ENCODE measurements at places on chromosomes 7 and 10.

DNA sequence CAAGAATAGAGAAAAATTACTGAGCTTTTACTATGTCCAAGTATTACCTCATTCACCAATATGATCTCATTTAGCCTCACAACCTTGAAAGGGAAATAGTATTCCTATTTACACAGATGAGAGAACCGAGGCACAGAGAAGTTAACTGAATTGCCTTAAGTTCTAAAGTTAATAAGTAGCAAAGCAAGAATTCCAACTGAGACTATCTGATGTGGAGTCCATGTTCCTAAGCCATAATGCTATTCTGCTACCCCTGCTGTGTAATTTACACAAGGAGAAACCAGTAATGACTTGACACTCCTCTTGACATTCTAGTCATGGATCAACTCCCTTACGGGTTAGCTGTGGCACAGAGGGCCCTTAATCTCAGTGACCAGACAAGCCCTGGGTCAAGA, 60.7 kb downstream of the ABCB4 start:
- DNase-seq = no peak

- no peak for DNase-seq
Measured at GRCh38 chr10:80493522-80494051, 39.5 kb downstream of the TSPAN14 start.

DNA sequence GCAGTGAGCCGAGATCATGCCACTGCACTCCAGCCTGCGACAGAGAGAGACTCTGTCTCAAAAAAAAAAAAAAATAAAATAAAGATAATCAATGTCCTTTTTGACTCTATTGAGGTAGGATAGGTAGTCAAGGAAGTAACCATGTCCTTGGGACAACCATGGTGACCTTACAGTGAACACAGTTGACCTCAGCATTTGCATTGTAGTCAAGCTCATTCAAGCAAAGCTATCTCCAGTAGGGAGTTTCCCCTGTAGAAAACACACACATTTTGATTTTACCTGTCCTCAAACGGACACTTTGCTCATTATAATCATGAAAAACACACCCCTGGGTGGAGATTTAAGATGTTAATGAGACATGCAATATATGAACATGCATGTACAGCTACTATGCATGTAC, 171.7 kb downstream of the KIF20B start:
- DNase-seq = no peak

- DNase-seq = no peak
Measured at GRCh38 chr7:36942025-36942424, 217.7 kb upstream of the AOAH start.

- no peak for DNase-seq
Measured at GRCh38 chr10:94936721-94937120, 1.7 kb upstream of the CYP2C9 start.

- no peak for DNase-seq
Measured at GRCh38 chr7:150927157-150927955, 50.8 kb downstream of the KCNH2 start.

Data from thoracic aorta (tissue), 2 donors.